ENCODE measurements at places on chromosomes 6 and 20. TPM values are rescaled to one million over a fixed set of nuclear protein-coding genes. Genes with fewer than 3 reads are reported as not detected.

Gene BANF2
- total RNA-seq, result not detected

Gene HCRTR2
- not detected for total RNA-seq

Gene MEP1A
- not detected for total RNA-seq

Gene LIN28B
- total RNA-seq, result not detected

- peak; percentile 19 for DNase-seq
Measured at GRCh38 chr20:64116541-64117431, 9.4 kb upstream of the NPBWR2 start.

DNA sequence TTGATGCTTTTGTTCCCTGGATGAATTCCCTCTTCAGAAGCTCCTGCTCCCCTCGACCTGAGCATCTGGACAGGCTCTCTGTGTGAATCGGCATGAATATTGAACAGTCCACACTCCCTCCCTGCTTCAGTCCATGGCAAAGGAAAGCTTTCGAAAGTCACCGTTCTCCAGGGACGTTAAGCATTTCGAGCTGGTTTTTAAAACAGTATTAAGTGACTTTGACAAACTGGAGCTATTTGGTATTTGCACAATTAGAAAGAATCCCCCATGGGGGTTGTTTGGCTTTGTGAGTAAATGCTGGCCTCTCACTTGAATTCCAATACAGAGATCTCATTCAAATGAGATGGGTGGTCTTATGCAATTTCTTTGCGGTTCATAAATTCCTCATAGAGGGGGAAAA lies 85.3 kb upstream of the TIAM2 start:
- no peak for DNase-seq

GRCh38 chr6:108902382-108902792 lies 54.2 kb downstream of the ARMC2 start:
- no peak for DNase-seq

DNA sequence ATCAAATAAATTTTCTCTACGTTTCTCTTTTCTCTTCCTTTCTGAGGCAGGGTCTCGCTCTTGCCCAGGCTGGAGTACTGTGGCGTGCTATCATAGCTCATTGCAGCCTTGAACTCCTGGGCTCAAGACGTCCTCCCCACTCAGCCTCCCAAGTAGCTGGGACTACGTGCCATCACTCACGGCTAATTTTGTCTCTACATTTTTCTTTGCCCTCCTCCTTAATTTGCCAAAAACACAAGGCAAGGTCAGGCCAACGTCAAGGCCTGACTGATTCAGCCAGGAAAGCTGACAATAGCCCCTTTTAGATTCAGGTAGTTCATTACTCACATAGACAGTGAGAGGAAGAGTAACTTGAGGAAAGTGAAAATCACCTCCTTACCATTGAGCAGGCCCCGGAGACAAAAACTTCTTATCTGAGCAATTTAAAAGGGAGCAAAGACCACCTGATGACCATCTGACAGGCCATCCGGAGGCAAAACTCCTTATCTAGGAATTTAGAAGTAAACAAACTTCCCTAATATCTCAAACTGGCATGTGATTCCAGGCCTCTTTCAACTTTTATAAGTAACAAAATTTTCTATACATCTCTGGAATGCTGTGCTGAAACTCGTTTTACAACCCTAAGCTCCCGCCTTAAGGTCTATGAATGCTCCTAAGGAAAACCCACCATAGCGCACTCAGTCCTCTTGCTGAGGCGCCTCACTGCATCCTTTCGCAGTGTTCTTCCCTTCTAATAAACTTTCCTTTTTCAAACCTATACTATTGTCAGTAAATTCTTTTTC lies 42.1 kb upstream of the SRPK1 start:
- no peak for DNase-seq

GRCh38 chr6:159760602-159761057 lies 1.2 kb upstream of the ACAT2 start:
- DNase-seq, result no peak

DNA sequence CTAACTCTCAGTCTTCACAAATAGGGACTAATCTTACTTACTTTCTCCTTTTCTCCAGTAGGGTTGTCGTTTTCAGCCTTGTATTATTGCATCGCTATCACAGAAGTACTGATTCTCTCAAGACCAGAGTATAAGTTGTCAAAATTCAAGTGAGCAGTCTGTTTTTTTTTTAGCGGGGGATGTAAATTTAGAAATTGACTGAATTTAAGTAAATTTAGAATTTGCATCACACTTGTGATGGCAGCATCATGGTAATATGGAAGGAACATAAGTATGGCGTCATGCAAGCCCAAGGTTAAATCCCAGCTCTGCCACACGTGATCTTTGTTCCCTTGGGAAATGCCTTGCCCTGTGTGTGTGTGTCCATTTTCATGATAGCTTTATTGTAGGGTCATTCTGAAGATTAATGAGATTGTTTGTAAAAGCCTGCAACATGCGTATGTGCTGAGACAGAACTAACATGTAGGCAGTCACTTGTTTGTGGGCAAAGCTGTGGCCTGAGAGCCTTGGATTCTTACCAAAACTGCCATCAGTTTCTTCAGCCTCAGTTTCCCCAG lies 52.8 kb upstream of the VSTM2L start:
- no peak for DNase-seq

GRCh38 chr6:31971279-31971992 lies 502 bp downstream of the DXO start:
- DNase-seq, result no peak
